Type B pancreatic cell (in vitro differentiated cells): ENCODE measurements at places on chromosomes 12 and 14.

DNA sequence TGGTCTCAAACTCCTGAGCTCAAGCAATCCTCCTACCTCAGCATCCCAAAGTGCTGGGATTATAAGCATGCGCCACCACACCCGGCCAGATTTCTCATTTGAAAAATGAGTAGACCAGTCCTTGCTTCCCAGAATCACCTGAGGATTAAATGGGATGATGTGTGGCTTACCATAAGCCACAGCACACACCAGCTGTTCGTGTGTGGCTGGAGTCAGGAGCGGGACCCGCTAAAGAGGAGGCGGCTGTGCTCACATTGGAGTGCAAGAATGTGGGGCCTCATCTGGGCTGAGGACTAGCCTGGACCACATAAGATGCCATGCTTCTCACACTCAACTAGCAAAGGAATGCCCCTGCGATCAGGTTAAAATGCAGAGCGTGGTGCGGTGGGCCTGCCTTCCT lies 6.7 kb upstream of the ALDH2 start:
- no peak for DNase-seq
- H3K36me3 ChIP-seq, result peaks cover 3% of the 10 kb centered on the region
- no peak overlapping the region for H3K27ac ChIP-seq

DNA sequence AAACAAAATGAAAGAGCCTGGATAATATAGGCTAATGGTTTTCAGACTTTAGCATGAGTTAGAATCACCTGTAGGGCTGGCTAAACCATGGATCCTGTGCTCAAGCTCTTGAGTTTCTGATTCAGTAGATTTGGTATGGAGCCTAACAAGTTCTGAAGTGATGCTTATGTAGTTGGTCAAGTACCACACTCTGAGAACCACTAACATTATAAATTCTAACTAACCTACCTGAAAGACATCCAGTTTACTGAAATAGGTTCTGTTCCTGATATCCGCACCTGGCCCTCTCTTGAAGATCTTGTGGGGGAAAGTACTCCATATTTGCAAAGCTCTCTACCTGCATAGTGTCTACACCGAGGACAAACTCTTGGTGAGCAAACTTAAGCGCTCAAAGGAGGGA lies 59.4 kb upstream of the VSX2 start:
- no peak overlapping the region for H3K27ac ChIP-seq
- DNase-seq, result no peak
- no peaks in the 10 kb centered on the region for H3K36me3 ChIP-seq

DNA sequence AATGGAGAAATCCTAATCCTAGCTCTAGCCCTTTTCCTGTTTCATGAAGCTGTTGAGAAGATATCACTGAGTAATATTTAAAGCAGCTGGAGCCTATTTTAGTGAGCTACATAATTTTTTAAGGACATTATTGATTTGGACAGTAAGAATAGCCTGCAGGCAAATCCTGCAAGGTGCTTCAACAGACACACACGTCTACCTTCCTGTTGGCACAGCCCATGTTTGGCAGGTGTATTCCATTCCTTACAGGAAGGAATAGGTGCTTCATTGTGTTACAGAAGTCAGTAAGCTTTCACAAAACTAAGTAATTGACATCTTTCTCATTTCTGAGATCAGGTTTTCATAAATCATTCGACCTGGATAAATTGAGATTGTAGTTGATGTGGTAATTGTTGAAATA lies 50.6 kb downstream of the FOXA1 start:
- H3K36me3 ChIP-seq, result no peaks in the 10 kb centered on the region
- DNase-seq, result no peak
- no peaks in the 10 kb centered on the region for H3K4me1 ChIP-seq
- H3K27ac ChIP-seq, result no peak overlapping the region
- H3K27me3 ChIP-seq, result no peaks in the 10 kb centered on the region

DNA sequence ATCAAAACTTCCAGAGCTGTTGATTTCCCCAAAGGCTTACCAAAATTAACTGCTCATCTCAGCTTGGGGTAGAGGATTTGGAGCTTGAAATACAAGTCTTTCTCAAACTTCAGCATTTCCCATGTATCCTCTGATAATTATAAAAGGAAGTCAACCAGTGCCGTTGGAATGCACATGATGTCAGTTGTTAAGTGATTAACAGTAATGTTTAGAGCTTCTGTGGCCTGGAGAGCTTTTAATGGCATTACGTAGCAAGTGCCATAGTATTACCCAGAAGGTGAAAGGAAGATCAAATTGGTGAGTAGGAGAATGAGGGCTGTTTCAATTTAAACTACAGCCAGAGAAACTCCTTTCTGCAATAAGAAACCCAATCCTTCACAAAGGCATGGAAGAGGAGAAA lies 62.5 kb upstream of the PTPRR start:
- H3K27ac ChIP-seq, result no peak overlapping the region
- H3K27me3 ChIP-seq, result no peaks in the 10 kb centered on the region
- peaks cover 9% of the 10 kb centered on the region for H3K4me1 ChIP-seq
- no peak for DNase-seq

DNA sequence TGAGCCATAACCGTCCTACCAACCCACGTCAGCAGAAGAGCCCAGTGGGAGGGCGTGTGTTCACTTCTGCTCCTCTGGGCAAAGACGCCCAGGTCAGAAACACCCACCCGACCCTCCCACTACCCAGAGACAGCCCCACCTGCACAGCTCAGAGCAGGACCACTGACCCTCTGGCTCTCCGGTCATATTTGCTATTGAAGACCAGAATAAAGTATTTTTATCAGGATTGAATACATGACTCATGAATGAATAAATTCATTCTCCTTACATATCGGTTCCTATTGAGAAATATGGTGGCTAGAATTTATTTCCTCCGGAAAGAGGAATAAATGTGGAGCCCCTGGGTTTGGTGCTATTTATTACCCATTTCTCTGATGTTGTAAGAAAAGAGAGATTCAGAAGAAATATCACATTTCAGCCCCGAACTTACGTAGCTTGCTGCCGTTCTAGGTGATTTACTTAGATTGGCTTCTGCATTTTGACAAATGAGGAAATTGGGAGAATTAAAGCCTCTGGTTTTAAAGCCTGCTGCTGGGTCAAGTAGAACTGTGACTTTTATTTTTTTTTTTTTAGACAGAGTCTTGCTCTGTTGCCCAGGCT lies 36.4 kb upstream of the P2RX7 start:
- H3K27me3 ChIP-seq, result peaks cover 30% of the 10 kb centered on the region
- peak overlapping the region; percentile 81 for H3K4me3 ChIP-seq
- peaks cover 8% of the 10 kb centered on the region for H3K4me1 ChIP-seq
- H3K36me3 ChIP-seq, result no peaks in the 10 kb centered on the region

DNA sequence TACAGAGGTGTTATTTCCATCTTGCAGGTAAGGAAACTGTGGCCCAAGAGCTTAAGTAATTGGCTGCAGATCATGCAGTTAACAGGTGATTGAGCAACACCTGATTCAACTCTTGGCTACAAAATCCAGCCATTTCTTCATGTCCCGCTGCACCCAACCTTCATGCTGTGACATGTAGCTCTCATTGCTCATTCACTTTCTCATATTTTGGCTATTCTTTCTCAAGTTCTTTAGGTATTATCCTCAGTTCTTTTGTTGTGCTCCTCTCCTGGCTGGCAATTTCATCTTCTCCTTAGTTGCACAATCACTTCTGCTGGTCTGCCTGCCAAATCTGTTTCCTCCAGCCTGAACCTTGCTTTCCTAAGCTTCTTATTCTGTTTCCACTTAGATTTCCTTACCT lies 300.8 kb downstream of the SSPN start:
- DNase-seq, result no peak
- no peak overlapping the region for H3K27ac ChIP-seq
- H3K4me1 ChIP-seq, result no peaks in the 10 kb centered on the region
- no peaks in the 10 kb centered on the region for H3K27me3 ChIP-seq
- H3K4me3 ChIP-seq, result no peak overlapping the region
- peaks cover 15% of the 10 kb centered on the region for H3K36me3 ChIP-seq

- H3K27me3 ChIP-seq, result no peaks in the 10 kb centered on the region
- H3K4me3 ChIP-seq, result peak overlapping the region; percentile 75
- DNase-seq, result no peak
- peak overlapping the region; percentile 87 for H3K27ac ChIP-seq
Observed at GRCh38 chr14:31950764-31951637, 126.1 kb upstream of the ARHGAP5 start.

DNA sequence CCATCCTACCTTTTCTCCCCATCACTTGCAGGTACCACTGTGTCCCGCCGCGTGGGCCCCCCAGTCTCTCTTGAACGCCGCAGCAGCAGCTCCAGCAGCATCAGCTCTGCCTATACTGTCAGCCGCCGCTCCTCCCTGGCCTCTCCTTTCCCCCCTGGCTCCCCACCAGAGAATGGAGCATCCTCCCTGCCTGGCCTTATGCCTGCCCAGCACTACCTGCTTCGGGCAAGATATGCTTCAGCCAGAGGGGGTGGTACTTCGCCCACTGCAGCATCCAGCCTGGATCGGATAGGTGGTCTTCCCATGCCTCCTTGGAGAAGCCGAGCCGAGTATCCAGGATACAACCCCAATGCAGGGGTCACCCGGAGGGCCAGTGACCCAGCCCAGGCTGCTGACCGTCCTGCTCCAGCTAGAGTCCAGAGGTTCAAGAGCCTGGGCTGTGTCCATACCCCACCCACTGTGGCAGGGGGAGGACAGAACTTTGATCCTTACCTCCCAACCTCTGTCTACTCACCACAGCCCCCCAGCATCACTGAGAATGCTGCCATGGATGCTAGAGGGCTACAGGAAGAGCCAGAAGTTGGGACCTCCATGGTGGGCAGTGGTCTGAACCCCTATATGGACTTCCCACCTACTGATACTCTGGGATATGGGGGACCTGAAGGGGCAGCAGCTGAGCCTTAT lies 9.2 kb downstream of the ARHGAP9 start:
- no peaks in the 10 kb centered on the region for H3K4me1 ChIP-seq
- H3K4me3 ChIP-seq, result no peak overlapping the region
- H3K27ac ChIP-seq, result no peak overlapping the region
- no peak for DNase-seq

DNA sequence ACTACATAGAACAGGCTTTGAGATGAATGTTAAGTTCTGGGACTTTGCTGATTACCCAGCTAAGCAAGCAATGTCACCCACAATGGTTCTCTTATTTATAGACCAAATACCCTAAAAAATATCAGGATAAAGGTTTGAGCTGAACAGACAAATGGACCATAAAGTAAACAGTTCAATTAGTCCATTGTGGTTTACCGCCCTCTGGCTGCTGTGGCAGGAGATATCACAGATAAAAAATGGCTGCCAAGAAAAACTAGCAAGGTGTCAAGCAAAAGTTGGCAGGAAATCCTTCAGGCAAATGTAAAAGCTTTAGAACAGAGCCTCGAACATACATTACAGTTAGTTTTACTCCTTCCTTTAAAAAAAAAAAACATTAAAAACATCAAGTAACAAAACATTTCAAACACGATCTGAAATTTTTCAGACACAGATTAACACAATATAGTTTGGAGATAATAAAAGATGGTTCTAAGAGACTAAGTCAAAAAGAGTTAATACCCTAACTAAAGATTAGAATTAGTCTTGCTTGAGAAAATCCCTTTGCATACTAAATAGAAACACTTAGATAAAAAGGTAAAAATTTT lies 41.3 kb downstream of the MED13L start:
- no peaks in the 10 kb centered on the region for H3K27me3 ChIP-seq
- H3K4me1 ChIP-seq, result peaks cover 29% of the 10 kb centered on the region
- H3K4me3 ChIP-seq, result no peak overlapping the region
